ENCODE measurements at places on chromosomes 7 and 10. TPM values are rescaled to one million over a fixed set of nuclear protein-coding genes. Genes with fewer than 3 reads are reported as not detected.

GRCh38 chr10:64505501-64505900 is 984.3 kb downstream of the REEP3 start:
- H3K4me1 ChIP-seq = no peaks in the 10 kb centered on the region
- no peak overlapping the region for H3K27ac ChIP-seq
- no peak for DNase-seq
- H3K36me3 ChIP-seq = no peaks in the 10 kb centered on the region
- H3K4me3 ChIP-seq = no peak overlapping the region
- no peaks in the 10 kb centered on the region for H3K27me3 ChIP-seq

DNA sequence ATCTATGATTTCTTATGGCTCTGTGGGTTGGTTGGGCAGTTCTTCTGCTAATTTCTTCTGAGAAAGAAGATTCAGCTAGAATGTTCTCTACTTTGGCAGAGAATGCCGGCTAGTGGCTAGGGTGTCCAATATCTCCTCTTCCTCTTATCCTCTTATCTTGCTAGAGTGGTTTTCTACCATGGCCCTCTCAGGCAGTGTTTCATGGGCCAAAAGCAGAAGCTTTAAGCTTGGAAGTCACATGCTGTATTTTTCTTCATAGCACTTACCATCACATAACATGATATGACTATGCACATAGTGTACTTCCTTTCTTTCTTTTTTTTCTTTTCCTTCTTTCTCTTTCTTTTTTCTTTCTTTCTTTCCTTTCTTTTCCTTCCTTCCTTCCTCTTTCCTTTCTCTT is 140.0 kb downstream of the ITGB8 start:
- H3K27ac ChIP-seq = no peak overlapping the region
- H3K36me3 ChIP-seq = no peaks in the 10 kb centered on the region
- no peaks in the 10 kb centered on the region for H3K4me1 ChIP-seq
- no peak for DNase-seq

DNA sequence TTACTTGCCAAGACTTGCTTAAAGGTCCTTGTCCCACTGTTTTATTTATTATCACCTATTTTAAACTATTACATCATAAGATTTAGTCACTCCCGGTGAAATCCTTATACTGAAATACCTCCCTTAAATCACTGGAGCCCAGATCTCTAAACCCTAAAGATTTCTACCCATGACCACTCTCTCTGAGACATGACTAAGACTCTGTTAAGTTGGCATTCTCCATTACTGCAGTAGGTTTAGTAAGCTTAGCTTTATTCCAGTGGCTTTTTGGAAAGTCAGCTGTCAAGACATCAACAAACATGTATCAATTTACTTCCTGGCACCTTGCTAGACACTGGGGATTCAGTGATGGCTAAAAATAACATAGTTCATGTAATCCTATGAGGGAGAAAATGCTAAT is 874.2 kb downstream of the KCNMA1 start:
- no peak overlapping the region for H3K27ac ChIP-seq
- no peaks in the 10 kb centered on the region for H3K27me3 ChIP-seq
- H3K4me3 ChIP-seq = no peak overlapping the region
- H3K4me1 ChIP-seq = no peaks in the 10 kb centered on the region
- H3K36me3 ChIP-seq = no peaks in the 10 kb centered on the region

The CALY gene
- polyA plus RNA-seq = not detected

The REEP3 gene
- polyA plus RNA-seq = 21.9 TPM

The ZNF277 gene
- polyA plus RNA-seq = 10.6 TPM

The PRSS2 gene
- polyA plus RNA-seq = 1.0 TPM

The TMEM213 gene
- polyA plus RNA-seq = not detected

Measured in heart left ventricle (tissue), 16 donors.